HAP-1 (cell line): ENCODE measurements at places on chromosomes 3 and 15.

DNA sequence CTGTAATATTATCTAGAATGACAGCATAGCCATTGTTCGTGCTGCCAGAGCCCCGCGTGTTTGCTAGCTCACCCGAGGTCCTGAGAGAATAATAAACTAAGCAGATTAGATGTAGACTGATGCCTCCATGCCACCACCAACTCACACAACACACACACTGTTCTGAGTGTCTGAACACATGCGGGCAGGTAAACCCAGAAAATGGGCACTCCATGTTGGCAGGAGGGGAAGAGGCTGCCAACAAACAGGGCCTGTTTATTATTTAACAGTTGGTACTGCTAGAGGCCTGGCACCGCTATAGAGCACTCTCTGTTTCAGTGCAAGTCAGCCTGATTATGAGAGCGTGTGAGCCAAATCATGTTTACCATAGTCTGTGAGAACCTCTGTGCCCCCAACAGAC is 299.0 kb downstream of the ZBTB20 start:
- DNase-seq = no peak

- no peak for DNase-seq
Measured at GRCh38 chr15:48565560-48566482, 79.7 kb downstream of the FBN1 start.

DNA sequence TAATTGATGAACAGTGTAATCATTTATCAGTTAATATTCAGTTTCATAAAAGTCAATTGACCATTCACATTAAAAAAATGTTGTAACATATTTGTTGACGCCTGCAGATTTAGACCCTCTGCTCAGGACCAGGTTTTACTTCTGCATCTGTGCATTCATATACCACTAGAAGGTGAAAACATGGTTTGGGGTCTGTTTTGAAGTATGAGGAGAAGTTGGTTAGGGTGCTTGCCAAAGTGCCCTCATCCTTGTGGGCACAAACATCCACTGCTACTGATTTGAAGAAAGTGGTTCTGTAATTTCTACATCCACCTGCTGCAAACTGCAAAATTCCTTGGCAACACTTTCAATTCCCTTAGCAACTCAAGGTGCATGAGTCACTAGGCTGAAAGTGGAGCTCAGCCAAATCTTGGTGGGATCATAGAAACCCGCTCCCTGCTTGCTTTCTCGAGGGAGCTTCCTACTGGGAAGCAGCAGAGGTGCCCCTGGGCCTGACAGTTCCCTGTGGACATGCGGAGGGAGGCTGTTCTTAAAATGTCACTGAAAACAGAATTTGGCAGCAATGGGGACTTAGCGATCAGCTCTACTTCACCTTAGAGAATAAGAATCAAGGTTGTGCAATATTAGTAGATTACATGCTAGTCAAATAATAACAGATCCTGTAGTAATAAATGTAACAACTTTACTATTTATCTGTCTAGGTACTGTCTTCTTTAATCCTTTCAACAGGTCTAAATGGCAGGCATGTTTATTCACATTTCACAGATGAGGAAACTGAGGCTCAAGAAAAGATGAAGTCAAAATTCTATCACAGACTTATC is 301.0 kb upstream of the TBL1XR1 start:
- DNase-seq = no peak

DNA sequence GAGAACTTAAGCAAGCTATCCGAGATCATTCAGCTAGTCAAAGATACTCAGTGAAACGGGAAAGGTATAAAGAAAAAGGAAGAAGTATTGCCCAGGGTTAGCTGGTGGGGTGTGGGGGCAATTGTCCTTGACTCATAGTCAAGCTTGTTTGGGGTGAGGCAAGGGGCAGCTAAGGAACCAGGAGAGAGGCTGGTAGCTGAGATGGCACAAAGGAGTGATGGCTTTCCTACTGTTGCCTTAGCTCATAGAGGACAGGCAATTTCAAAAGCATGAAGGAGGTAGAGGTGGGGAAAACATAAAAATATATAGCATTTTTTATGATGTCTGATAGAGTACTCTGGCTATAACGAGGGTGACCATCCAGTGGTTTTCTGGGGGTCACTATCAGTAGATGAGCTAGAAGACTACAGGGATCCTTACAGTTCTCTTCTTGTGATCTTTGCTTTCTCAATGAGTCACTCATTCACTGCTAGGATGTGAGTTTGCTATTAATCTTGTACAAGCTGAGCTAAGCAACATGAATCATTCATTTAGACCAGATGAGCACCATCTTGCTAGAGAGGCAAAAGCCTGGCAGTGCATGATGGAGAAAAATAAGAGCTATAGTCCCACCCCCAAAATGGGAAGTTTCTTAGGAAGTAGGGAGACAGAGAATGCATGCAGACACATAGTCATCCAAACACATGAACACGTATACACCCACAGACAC is 207.1 kb upstream of the PFN2 start:
- DNase-seq = no peak

- no peak for DNase-seq
Measured at GRCh38 chr3:59040902-59041301, 8.9 kb downstream of the CFAP20DC start.

GRCh38 chr15:29386523-29386922 is 116.9 kb upstream of the NSMCE3 start:
- DNase-seq = no peak

- DNase-seq = no peak
Measured at GRCh38 chr15:93460717-93461116, 371.7 kb upstream of the RGMA start.

- DNase-seq = no peak
Measured at GRCh38 chr15:42226648-42227047, 18.5 kb upstream of the VPS39 start.

DNA sequence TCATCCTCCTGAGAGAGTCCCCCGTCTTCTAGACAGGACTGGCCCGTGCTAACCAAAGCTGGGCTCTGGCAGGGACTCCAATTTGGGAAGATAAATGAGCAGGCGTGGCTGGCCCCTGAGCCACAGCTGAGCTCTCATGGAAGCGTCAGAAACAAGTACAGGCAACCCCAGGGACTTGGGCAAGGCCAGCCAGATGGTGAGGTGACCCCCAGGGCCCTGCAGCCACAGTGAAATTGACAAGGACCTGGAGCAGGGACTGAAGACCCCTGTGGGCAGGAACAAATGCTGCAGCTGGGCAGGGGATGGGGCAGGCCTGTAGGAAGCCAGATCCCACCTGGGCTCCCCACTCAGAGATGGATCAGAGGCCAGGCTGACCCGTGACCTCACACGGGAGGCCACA is 32.8 kb upstream of the CGNL1 start:
- no peak for DNase-seq

DNA sequence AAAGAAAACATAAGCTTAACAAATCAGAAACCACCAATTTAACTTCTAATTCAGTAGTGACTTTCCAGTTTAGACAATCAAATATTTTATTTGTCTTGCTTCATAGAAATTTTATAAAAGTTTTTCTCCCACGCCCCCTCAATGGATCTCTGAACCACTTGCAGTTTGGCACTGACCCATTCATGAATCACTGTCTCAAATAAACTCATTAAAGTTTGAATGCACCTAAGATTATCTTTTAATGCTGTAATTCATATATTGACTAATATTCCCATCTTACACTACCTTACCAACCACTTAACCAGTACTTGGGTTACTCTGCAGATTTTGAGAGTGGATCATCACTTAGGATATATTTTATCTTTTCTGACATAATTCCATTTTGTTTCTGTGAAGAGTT is 880.2 kb downstream of the OTOL1 start:
- DNase-seq = no peak

- DNase-seq = no peak
Measured at GRCh38 chr3:52182691-52183090, 15.3 kb upstream of the ALAS1 start.

GRCh38 chr3:40875581-40875980 is 323.7 kb upstream of the CTNNB1 start:
- no peak for DNase-seq

DNA sequence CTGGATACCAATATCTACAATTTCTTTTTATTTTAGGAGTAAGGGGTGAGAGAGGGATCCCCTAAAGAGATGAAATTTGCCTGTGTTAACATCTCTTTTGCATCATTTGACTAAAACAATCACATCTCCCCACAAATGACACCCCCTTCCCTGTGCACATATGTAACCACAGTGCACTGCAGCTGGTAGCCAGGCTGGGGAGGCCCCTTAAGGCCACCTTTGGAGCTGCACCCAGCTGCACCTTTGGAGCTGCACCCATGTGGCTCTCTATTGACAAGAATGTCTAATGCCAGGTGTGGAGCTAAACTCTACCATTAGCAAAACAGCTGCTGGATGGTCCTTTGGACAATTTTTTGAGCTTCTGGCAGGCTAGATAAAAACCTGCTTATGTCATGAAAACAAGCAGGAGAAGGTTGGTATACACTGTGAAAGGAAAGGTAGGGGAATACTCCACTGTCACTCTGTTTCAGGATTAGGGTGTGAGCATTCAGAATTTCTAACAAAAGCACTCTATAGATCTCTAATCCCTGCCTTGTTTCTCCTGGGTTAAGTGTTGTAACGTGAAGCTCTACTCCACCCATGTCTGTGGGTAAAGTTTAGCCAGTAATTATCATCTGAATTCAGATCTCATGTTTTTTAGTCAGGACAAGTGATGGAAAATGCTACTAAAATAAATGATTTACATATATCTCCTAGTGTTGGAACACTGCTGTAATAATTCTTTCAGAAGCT is 52.1 kb downstream of the TFG start:
- peak; percentile 53 for DNase-seq

DNA sequence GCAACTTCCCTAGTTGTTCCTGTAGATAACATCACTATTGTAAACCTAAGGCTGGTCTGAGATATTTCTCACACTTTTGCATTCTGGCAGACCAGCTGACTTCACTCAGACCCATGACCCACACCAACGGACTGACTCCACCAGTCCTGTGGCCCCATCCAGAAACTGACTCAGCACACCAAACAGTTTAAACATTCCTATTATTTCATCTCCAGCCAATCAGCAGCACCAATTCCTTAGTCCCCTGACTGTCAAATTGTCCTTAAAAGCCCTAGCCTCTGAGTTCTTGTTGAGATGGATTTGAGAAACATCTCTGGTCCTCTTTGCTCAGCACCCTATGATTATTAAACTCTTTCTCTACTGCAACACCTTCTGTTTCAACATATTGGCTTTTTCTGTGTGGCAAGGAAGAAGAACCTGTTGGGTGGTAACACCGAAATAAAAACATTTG is 12.2 kb upstream of the IDH2 start:
- no peak for DNase-seq

DNA sequence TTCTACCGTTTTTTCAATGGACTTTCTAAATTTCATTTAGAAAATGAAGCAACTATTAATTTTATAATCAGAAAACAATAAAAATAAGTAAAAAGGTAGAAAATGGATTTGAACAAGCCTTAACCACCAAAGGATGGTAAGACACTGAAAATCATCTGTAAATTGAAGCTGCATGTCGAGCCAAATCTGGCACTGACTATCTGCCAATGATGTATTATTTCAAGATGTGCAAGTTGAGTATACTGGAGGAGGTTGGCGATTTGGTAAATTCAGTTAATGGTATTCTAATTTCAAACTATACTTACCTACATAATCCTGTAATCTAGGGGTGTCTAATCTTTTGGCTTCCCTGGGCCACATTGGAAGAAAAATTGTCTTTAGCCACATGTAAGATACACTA is 93.5 kb downstream of the FMN1 start:
- no peak for DNase-seq

DNA sequence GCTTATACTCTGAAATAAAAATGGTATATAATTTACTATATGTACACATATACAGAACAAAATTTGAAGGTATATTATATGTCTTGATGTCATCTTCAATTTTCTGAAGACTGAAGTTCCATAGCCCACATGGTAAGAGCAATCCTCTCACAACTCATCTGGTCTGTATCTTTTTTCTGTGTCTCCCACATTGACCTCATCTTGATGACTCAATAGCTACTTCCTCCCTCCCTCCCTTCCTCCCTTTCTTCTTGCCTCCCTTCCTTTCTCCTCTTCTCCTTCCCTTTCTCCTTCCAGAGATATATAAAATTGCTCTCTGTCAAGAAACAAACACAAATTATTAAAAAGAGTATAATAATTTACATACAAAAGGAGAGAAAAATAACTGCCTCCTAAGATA is 268.5 kb downstream of the SQOR start:
- DNase-seq = no peak

DNA sequence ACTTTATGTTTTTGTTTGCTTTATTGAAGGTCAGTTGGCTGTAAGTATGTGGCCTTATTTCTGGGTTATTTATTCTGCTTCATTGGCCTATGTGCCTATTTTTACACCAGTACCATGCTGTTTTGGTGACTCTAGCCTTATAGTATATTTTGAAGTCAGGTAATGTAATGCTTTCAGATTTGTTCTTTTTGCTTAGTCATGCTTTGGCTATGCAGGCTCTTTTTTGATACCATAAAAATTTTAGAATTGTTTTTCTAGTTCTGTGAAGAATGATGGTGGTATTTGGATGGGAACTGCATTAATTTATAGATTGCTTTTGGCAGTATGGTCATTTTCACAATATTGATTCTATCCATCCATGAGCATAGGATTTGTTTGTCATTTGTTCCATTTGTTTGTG is 63.5 kb upstream of the TTC14 start:
- DNase-seq = no peak

DNA sequence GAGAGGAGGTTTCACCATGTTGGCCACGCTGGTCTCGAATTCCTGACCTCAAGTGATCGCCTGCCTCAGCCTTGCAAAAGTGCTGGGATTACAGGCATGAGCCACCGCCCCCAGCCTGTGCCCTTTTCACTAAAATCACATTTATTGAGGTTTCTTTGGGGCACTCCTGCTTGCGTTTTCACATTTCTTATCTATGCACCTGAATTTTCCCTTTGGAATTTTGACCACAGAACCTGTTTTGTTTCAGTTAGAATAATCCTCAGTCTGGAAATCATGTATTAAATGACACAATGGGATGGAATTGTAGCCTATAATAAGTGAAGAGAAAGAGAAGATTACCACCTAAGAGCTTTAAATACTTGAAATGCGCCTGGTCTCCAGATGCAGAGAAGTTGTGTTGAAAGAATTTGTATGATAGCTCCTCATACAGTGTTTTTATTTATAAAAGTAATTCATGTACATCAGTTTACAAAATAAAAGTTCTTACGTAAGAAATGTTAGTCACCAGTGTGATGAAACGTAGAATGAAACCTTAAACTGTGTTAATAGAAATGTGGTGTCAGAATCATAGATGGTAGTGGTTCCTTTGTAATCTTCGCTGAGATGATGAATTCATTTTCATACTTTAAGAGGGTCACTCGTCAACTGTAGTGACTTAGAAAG is 107.0 kb downstream of the TCF12 start:
- DNase-seq = peak; percentile 83

DNA sequence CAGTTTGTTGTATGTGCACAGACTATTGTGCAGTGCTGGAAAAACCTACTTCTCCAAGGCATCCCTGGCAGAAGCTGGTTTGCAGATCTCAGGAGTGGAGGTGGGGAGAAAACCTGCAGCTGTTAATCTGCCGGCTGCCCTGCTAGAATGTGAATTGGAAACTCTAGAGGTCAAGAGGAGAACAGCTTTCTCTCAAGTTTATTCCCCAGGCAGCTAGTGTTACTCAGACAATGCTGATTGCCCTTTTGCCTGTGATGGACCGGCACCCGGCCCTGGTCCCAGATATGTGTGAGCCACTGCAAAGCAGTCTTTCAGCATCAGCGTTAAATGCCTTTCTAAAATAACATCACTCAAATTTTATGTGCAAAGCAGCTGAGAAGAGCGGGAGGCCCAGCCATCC is 129.7 kb upstream of the TPM1 start:
- peak; percentile 33 for DNase-seq
